ENCODE measurements at places on chromosomes 6 and 20.

DNA sequence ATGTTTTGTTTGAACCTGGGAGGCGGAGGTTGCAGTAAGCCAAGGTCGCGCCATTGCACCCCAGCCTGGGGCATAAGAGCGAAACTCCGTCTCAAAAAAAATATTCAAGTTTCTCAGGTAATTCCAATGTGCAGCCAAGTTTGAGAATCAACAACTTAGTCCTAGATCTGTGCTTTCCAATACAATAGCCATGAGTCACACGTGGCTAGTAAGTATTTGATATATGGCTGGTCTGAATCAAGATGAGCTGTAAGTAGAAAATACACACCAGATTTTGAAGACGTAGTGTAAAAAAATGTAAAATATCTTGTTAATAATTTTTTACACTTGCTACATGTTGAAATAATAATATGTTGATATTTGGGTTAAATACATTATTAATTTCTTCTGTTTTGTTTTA is 35.0 kb upstream of the BTBD3 start:
- no peak for DNase-seq

DNA sequence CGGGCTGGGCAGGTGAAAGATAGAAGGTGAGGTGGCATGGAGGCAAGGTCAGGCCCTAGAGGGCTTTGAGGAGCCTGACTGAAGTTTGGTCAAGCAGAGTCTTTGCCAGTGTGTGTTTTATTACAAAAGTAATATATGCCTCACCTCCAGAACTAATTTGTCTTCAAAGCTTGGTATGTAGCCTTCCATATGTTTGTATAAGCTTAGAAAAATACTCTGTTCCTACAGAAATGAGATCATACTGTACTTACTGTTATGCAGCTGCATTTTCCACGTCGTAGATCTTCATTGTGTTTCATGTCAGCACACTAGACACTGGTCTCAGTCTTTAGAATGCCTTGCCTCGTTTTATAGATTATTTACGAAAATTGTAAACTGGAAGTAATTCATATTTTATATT is 61.8 kb downstream of the ANKS1A start:
- DNase-seq: no peak

DNA sequence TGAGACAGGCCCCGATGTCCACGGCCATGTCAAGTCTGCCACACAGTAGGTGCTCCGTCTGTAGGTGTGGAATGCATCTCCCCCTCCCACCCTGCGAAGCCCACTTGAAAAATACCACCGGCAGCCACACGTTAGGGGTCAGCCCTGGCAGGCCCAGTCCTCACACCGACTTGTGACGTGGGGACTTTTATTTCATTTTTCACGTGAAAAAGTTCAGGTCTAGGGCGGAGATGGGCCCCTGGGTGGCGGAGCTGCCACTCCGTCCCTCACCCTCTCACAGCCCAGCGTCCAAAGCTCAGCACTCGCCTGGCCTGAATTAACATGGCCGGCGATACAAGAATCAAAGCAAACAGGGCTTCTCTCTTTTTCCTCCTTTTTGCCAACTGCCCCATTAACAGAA is 3.8 kb upstream of the TUBB1 start:
- DNase-seq: no peak

DNA sequence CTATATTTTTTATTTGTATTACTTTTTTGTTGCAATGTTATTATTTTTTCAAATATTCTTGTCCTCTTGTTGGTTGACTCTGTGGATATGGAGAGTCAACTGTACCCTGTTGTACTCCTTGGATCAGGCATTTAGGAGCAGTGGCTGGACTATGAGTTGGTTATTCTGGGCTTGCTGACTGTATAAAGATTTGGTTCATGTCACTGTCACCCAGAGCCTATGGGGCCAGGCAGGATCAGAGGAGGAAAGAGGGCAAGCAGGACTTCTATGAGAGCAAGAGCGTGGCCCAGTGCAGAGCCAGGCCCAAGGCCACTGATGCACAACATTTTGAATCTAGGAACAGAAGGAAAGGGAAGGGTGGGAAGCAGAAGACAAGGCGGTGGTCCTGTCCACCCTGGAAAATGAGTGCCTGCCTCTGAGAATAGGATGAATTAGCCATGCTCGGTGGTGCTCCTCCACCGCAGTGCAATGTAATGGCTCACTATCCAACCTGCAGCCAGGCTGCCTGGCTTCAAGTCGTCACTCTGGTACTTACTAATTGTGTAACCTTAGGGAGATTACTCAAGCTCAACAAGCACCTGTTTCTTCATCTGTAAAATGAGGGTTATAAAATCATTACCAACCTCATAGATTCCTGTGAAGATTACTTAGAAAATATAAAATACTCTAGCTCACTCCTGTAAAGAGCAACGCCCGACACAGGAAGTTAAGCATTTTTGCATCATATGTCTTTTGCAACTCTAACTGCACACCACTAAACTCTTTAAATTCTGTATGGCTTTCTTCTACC is 192.1 kb downstream of the KCNQ5 start:
- no peak for DNase-seq

GRCh38 chr6:157158897-157159296 is 164.4 kb downstream of the TMEM242 start:
- no peak for DNase-seq

- DNase-seq: no peak
These were observed 37.0 kb downstream of the AKAP7 start for GRCh38 chr6:131172222-131172621.

DNA sequence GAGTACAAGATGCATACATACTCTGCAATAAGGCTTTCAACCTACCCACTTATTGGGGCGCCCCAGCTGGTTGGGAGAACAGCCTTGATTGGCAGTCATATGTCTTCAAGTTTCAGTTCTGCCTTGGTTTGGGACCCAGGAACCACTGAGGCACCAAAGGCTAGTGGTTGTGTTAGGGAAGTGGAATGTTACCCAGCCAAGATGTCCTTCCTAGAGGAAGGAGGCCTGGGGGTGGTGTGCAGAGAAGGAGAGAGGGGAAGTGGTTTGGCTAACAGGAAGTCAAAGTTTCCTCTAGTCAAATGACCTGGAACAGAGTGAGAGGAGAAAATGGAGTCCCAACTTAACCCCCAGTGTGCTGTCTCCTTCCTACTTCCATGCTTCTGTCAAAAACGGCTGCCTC is 59.4 kb downstream of the CD164 start:
- DNase-seq: no peak

DNA sequence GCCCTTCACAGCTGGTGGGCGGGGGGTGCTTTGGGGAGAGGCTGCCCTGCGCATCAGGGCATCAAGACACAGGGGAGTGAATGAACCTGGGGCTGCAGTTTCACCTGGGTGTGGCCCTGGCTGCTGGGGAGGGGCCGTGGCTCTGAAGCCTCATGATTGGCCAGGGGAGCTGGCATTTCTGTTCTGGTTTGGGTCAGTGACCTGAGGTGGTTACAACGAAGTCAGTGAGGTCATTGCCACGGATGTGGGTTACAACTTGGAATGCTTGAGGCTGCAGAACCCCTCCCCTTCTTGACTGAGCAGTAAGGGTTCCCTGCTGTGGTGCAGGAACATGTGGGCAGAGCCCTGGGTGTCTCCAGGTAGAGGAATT is 3.0 kb downstream of the TCEA2 start:
- no peak for DNase-seq

- DNase-seq: no peak
These were observed 544.9 kb downstream of the PKHD1 start for GRCh38 chr6:51542475-51542874.

- DNase-seq: no peak
These were observed 51.5 kb upstream of the ADTRP start for GRCh38 chr6:11830105-11830504.

DNA sequence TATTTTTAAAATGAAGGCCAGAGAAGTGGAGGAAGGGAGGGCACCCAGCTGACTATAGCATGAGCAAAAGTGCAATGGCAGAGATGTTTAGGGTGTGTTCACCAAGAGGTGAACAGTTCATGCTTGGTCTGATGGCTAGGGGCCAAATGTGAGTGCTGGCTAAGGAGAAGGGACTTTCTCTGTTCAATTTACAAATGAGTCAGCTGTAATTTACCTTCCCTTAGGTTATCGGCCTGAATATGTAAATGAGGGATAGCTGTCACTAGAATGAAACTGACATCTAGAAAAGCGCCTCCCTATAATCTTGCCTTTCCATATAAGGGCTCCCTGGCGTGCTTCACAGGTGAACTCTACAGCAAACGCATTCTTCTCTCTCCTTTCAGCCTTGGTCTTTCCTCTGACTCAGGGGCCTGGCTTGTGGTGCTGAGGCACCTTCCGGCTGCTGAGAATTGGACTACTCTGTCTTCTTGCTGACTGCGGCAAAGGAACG is 114.7 kb upstream of the BACH2 start:
- DNase-seq: no peak

DNA sequence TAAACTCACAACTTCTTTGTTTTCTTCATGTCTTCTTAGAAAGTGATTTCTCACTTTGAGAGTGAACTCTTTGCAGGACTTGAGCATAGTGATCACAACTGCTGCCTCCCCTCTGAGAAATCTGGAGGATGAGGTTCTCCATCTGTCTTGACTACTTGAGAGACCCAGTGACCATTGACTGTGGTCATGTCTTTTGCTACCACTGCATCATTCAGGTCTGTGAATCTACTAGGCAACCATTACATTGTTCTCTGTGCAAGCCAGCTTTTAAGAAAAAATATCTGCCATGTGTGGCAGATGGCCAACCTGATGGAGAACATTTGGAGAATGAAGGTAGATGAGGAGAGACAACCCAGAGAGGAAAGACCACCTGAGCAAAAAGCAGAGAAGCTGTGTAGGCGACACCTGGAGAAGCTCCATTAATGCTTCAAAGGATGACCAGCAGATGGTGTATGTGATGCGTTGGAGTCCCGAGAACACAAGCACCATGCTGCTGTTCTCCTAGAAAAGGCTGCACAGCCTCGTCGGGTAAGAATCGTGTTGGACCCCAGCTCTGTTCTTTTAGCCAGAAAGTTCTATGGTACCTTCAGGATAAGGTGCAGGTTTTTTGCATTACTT is 25.1 kb upstream of the TRIM26 start:
- peak; percentile 40 for DNase-seq

DNA sequence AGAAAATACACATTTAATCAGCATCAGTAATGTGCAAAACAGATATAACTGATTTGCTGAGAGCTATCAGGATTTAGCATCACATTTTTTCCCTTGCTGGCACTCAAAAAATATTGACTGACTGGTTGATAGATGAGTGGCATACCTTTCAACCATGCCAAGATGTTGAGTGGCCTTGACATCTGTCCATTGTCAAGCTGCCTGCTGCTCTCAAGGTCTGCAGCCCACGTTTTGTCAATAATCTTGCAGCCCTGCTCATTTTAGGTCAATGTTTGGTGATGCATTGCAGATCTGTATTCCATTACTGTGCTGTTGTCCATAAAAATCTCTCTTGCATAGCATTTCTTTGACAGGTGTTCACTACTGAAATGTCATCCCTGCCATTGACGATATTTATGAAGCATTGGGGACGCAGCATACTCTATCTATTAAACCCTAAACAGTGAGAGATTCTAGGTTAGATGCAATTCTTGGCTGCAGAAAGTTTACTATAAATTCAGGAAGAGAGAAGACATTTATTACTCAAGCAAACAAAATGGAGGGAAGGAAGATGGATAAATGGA is 111.6 kb downstream of the BFSP1 start:
- no peak for DNase-seq

GRCh38 chr6:119671105-119671504 is 321.5 kb upstream of the MAN1A1 start:
- DNase-seq: no peak

GRCh38 chr6:1215023-1215422 is 96.9 kb upstream of the FOXQ1 start:
- DNase-seq: no peak

DNA sequence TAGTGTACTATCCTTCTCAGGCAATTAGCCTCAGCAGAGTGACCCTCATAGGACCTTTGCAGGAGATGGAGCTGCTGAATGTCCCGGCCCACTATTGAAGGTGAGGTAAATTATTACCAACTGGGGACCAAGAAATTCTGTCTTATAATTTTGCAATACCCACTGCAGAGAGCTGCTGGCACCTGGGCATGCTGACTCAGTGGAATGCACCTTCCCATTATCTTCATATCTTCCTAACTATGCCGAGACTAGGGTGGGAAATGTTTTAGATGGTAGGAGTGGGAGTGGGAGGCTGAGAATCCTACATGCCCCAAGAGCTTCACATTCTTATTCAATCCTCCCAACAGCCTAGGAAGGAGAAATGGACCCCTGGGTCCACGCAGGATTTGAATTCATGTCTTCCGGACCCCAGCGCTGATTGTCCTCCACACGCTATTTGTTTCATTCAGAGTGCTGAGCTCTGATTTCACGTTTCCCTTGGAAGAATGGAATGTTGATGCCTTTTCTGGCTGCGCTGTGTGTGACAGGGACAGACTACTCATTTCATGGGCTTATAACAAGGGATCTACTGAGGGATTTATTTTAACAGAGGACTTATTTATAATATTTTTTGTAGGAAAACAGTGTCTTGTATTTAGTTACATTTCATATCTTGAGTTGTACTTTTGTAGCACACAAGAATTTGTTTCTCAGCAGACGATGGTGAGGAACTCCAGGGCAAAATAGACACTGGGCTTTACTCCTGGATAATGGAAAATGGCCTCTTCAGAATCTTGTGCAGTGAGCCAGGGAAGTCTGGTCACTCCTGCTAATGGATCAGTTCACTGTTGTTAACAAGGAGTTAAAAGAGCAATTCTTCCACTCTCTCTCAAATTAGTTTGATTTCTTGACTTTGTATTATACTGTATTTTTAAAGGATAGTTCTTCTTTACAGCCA is 66.4 kb downstream of the FYN start:
- DNase-seq: no peak

GRCh38 chr6:100719883-100720682 is 161.0 kb downstream of the ASCC3 start:
- no peak for DNase-seq

- no peak for DNase-seq
These were observed 16.8 kb upstream of the AKIRIN2 start for GRCh38 chr6:87718662-87719433.

- DNase-seq: no peak
These were observed 404.5 kb downstream of the SYNE1 start for GRCh38 chr6:152232501-152233151.

DNA sequence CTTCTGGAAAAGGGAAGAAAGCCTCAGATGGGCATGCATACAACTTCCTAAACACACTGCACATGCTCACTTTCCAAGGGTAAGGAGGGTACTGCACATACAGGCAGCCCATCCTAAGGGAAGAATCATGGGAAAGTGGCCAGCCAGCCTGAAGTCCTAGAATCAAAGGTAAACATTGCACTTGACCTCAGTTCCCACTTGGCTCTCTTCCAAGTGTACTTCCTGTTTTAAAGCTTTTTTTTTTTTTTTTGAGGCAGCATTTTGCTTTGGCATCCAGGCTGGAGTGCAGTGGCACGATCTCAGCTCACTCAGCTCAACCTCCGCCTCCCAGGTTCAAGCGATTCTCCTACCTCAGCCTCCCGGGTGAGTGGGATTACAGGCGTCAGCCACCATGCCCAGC is 225.3 kb upstream of the EPHA7 start:
- no peak for DNase-seq

GRCh38 chr6:124823240-124824111 is 138.8 kb upstream of the RNF217 start:
- DNase-seq: no peak

DNA sequence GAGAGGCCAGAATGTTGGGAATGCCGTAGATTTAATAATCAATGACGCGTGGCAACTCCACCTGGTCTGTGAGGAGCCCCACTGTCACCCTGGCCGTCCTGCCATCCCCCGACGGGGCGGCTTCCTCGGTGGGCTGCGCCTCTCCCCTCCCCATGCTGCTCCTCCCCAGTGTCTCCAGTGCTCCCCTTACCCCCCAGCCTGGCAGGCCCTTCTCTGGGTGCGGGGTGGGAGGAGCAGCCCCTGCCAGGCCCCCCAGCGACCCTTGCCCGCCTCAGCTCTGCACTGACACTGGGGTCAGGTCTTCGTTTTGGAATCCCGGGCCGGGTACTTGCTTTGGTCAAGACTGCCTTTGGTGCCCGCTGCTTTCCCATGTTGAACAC is 82.3 kb upstream of the FRMD1 start:
- no peak for DNase-seq
